ENCODE measurements at places on chromosomes 12 and 14.

DNA sequence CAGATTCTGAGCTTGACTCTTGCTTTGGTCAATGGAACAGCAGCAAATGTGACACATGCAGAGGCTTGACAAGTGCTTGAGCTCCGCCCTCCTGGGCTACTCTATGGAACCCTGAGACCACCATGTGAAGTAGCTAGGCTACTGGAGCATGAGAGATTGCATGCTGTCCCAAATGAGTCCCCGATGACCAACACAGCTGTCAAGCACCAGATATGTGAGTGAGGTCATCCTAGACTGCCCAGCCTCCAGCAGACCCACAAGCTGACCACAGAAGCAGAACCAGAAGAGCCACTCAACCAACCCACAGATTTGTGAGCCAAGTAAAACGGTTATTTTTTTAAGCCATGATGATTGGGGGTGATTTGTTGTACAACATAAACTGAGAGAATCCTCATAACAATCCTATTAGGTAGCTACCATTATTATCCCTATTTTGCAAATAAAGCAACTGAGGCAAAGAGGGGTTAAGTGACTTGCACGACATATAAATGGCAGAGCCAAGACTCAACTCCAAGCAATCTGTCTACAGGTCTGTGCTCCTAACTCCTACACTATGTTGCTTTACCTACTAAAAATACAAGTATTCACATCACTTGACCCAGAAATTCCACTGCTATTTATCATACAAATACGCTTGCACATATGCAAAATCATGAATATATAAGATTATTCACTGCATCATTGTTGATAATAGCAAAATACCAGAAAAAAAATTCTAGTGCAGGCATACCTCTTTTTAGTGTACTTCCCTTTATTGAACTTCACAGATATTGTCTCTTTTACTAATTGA, 136.2 kb downstream of the NDUFA12 start:
- H3K27me3 ChIP-seq, result peaks cover 40% of the 10 kb centered on the region
- no peaks in the 10 kb centered on the region for H3K36me3 ChIP-seq
- H3K27ac ChIP-seq, result no peak overlapping the region
- no peak overlapping the region for H3K4me3 ChIP-seq
- DNase-seq, result no peak

DNA sequence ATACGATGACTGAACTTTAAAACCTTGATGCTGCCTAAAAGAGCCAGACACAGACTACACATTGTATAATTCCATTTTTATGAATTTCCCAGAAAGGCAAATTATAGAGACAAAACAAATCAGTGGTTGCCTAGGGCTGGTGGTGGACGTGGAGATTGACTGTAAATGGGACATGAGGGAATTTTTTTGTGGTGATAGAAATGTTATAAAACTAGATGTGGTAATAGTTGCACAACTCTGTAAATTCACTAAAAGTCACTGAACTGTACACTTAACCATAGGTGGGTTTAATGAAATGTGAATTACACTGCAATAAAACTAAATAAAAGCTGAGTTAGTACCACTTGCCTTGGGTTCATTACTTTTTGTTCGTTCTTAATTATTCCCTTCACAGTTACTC, 72.1 kb downstream of the PLEKHA5 start:
- peaks cover 23% of the 10 kb centered on the region for H3K36me3 ChIP-seq
- H3K27ac ChIP-seq, result no peak overlapping the region
- H3K4me1 ChIP-seq, result peaks cover 8% of the 10 kb centered on the region

DNA sequence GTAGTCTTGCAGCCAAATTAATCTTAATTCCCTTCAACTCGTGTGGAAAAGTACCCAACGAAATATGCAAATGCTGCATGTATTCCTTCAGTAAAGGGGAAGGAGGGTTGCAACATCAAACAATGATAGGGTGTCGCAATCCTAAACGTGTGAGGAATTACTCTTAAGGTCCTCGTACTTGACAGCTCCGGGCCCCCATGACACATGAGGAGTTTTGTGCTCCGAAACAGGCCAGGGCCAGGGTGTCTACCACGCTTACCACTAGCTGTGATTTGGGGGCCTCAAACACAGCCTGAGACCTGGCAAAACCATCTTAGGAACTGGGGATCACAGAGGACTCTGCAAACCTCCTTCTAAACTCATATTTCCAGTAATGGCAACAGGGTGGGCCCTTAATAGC, 20.4 kb downstream of the FOS start:
- H3K27ac ChIP-seq, result peak overlapping the region; percentile 95
- H3K4me1 ChIP-seq, result peaks cover 48% of the 10 kb centered on the region
- H3K27me3 ChIP-seq, result no peaks in the 10 kb centered on the region
- DNase-seq, result no peak

GRCh38 chr14:100041271-100041670, 24.0 kb upstream of the EVL start:
- H3K27ac ChIP-seq, result no peak overlapping the region
- DNase-seq, result no peak
- H3K36me3 ChIP-seq, result peaks cover 4% of the 10 kb centered on the region
- H3K27me3 ChIP-seq, result no peaks in the 10 kb centered on the region
- peaks cover 40% of the 10 kb centered on the region for H3K4me1 ChIP-seq

GRCh38 chr12:111635524-111635923, 36.4 kb upstream of the ATXN2 start:
- peak overlapping the region; percentile 86 for H3K27ac ChIP-seq
- DNase-seq, result no peak
- H3K36me3 ChIP-seq, result peaks cover 7% of the 10 kb centered on the region
- H3K27me3 ChIP-seq, result no peaks in the 10 kb centered on the region

DNA sequence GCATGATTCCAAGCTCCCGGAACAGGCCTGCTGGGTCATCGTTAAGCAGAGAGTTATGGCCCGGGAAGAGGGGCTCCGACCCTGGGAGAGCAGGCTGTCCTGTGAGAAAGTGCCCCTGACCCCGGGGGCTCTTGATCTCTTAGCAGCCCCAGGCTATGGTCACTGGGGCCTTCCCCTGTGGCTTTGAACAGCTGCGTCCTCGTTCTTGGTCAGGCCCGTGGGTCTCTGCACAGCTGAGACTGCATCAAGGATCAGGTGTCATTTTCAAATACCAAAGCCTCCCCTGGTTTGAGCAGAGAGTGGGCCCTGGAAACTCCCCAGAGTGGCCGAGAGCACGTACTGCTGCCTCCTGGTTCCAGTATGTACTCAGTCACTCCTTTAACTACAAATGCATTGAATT, 114.8 kb downstream of the ESRRB start:
- H3K36me3 ChIP-seq, result no peaks in the 10 kb centered on the region
- peaks cover 32% of the 10 kb centered on the region for H3K27me3 ChIP-seq
- no peak overlapping the region for H3K4me3 ChIP-seq

- no peak for DNase-seq
- no peaks in the 10 kb centered on the region for H3K36me3 ChIP-seq
- no peak overlapping the region for H3K4me3 ChIP-seq
- no peaks in the 10 kb centered on the region for H3K27me3 ChIP-seq
Observed at GRCh38 chr14:31927348-31927832, 149.7 kb upstream of the ARHGAP5 start.

Data from type B pancreatic cell (in vitro differentiated cells).